ENCODE measurements at places on chromosomes 2 and 18.

DNA sequence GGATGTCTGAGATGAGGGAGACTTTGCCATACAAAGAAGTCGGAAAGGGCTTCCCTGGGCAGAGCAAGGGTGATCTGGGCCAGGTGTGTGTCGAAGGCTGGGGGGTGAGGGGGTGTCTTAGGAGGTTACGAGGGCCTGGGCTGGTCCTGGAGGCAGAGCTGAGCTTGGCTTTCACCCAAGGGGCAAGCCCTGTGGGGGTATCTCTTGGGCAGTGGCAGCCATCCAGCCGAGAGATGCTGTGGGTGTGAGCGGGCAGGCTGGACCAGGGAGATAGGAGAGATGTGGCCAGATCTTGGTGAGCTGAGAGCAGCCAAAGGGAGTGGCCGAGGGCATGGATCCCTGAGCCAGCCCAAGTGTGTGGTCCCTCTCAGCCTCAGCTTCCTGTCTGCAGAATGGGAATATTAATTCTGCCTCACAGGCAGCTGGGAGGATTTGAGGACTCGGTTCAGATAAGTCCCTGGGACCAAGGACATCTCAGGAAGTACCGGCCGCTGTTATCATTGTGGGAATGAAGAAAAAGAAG, 33.0 kb downstream of the MAL start:
- no peak for DNase-seq

- DNase-seq = no peak
Observed at GRCh38 chr18:9196568-9196967, 60.0 kb downstream of the ANKRD12 start.

- no peak for DNase-seq
Observed at GRCh38 chr18:26440644-26441043, 107.7 kb downstream of the KCTD1 start.

DNA sequence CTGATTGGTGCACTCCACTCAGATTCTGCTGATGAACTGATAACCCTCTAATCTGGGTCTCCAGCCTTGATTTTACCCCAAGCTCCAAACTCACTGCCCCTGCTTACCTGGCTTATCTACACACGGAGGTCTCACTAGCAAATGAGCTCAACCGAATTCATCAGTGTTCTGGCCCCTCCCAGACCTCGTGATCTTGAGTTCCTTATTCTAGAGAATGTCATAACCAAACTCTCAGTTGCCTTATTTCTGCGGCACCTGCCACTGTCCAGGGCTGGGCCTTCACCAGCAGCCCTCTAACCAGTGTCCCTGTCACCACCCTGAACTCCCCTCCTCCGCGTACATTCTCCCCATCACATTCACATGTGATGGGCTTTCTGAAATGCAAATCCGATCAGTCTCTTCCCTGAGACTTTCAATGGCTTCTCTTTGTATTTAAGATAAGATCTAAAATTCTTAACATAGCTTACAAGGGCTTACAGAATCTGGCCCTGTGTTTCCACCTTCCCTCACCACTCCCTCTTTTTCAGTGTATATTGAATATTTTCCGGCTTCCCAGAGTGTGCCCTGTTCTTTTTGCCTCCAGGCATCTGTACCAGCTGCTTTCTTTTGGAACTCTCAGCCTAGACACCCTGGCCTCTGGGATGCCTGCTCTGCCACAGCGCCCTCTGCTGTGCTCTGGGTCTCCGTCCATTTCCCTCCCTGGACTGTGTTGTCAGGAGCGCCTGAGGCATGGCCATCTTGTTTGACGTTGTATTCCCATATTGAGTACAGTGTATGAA, 31.1 kb downstream of the NAB1 start:
- no peak for DNase-seq

DNA sequence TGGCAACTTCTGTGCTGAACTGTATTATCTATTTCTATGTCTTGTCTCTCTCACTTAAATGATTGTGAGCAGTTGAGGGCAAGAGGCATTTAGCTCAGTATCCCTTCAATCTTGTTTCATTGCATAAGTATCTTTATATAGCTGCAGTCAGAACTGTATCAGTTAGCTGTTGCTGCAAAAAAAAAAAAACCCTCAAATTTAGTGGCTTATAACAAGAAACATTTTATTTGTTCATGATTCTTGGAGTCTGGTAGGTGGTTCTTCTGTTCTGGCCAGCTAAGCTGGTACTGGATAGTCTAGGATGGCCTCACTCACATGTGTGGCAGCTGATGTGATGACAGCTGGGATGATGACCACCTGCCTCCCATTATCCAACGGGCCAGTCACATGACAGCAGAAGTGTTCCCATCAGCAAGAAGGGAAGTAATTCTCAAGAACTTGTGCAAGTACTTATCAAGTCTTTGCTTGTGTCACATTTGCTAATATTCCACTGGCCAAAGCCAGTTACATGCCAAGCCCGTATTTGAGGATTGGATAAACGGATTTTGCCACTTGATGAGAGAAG, 67.8 kb downstream of the SLC4A3 start:
- no peak for DNase-seq

GRCh38 chr18:60649107-60649506, 276.5 kb upstream of the MC4R start:
- no peak for DNase-seq

DNA sequence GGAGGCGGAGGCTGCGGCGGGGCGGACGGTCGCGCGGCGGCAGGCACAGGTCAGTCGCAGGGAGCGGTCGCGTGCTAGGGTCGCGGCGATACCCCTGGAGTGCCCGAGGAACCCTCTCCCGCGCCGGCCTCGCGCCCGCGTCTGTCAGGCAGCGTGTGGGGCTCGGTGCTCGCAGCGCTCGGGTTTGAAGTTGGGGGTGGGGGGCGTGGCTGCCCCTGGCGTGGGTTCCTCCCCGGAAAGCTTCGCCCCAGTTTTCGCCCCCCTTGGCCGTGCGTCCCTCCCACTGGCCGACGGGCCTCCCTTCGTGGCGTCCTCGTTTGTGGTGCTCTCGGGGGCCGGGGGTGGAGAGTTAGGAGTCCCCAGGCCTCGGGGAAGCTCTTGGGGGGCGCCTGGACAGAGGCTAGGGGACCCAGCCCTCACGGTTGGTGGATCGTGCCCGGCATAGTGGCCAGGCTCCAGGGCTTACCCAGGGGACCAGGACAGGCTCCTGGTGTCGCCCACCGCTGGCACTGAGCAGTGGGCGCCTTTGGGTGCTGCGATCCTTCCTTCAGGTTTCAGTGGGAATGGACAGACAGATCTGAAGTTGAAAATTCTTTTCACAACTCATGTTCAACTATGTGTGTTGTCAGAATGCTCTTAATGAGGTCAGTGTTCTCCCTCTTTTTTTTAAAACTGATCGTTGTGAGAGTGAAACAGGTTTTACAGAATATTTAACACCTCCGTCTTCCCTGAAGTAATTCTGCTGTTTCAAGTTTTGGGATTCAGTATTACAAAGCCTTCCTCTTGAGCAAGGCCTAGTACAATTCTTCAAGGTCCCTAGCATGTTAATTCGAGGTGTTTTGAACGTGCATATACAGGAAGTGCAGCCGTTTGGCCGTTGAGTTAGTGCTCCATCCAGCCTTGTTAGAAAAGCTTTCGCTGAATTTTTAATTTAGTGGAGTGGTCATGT, 604 bp downstream of the RALBP1 start:
- DNase-seq = no peak

- DNase-seq = no peak
Observed at GRCh38 chr2:119482481-119483394, 41.5 kb downstream of the SCTR start.

DNA sequence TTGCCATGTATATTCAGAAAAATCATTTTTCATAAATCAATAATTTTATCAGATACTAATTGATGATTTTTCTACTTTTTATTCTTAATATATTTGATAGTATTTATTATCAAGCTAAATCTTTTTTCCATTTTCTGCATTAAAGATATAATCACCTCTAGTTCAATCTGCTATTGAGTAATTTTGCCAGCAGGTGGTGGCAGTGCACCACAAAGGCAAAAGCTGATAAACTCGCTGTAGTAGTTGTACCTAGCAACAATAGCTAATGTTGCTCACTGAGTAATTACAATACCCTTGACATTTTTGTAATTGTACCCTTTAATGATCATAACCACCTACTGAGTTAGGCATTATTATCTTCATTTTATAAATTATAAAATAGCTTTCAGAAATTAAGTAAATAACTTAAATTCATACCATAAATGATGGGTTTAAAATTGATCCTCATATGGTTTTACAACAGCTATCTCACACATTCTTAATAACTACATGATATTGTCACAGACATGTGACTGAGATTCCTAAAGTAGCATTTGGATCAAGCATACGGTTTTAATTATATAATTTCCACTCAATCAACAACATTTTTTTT, 52.0 kb upstream of the CALCRL start:
- DNase-seq = no peak

GRCh38 chr2:64768491-64769005, 114.8 kb upstream of the SERTAD2 start:
- DNase-seq = no peak

DNA sequence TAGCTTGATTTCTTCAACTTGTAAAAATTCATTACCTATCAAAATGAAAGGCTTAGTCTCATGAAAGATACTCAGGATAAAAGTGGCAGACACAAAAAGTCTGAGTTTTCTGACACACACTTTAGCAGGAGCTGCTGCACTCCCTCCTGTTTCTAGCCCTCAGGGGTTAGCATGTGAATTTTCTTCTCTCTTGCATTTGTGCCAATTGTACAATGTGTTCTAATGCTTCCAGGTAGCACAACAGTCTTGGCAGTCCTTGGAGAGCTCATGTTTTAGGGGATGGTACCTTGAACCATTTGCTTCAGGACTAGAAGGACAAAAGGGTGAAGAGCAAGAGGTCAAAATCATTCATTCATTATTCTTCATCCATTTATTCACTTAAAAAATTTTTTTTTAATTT, 316.8 kb downstream of the AFF3 start:
- DNase-seq = no peak

- DNase-seq = no peak
Observed at GRCh38 chr2:192471982-192472381, 277.2 kb upstream of the TMEFF2 start.

- DNase-seq = no peak
Observed at GRCh38 chr18:63348508-63349136, 18.4 kb downstream of the KDSR start.

- DNase-seq = no peak
Observed at GRCh38 chr18:40678318-40678717, 1276.7 kb upstream of the PIK3C3 start.

DNA sequence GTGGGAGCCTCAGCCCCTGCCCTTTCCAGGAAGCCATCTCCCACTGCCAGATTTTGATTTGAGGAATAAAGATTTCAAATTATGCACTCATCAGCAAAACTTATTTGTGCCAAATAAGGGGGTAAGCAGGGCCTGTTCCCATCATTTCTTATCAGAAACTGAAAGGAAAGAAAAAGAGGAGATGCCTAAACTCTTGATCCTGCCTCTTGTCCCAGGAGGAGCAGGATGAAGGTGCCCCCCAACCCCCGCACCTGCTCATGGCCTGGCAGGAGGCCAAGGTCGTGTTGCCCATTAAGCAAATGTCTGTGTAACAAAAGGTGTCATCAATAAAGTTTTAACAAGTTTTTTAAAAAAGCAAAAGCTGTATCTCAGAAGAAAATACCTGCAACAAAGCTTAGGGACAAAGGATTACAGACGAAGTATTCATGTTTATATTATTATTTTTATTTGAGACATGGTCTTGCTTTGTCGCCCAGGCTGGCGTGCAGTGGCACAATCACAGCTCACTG, 80.0 kb downstream of the INPP5D start:
- no peak for DNase-seq

DNA sequence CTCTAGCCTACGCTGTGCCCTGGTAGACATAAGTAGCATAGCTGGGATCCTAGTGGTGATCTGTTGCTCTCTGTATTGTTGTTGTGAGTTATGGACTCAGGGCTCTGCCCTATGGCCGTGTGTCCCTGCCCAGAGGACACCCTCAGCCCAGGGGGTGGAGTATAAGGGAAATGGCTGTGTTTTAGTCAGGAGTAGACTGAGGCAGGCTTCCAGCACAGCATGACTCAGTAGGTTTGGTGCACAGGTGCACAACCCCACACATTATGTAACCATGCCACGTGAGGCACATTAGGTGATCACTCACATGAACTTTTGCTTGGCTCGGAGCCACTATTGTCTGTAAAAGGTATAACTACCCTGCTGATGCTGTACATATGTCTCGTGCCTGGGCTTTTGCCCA, 59.9 kb upstream of the PEX13 start:
- no peak for DNase-seq

DNA sequence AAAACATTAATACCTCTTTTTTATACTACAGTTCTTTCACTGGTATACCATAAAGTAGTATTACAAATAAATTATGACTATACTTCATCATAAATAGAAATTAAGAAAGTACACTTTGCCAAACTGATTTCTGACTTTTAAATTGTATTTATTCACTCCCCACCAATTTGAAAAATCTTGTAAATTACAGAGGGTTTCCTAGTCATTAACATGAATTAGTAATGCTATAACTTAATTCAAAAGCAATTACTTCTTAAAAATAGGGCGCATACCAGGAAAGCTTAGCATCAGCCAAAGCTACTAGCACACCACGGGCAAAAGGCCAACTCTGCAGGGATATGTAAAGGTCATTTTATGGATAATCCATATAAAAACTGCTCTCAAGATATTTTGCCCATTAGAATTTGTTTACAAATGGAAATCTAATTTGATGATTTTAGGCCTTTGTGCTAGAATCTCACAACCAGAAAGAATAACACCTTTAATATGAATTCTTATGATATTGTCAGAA, 142.3 kb downstream of the PIGN start:
- no peak for DNase-seq

DNA sequence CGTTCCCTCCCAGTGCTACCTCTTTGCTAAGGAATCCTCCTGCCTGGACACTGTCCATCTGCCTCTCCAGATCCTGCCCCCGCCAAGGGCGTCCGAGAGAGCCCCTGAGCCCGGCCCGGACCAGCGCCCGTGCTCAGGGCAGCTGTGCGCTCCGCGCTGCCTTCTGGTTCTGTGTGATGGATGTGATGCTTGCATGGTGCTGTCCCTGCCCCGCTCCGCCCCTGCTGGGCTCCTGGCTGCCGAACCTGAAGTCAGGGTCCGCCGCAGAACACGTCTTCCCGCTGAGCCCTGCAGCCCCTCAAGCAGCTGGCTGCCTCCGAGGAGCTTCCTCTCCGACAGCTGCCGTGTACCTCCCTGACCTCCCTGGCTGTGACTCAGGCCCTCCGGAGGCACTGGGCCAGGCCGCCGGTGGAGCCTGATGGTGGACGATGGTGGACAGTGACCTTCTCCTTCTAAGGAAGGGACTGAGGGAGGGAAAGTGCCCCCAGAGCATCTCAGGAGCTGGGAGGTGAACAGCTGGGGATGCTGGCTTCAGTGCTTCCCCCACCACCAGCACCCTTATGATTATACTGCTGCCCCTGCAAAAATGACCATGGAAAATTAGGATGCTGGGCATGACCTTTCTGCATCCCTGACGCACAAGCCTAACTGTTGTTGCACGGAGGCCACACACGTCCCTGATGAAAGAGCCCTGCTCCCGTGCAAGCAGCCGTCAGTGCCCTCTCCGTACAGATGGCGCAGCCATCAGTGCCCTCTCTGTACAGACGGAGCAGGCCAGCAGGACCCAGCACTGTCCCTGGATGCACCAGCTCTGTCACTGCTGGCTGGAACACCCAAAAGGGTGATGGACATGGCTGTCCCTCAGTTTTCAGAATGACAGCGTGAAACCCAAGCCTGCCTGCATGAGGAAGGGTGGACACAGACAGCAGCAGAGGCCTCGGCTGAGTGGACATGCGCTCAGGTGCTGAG, 99.3 kb downstream of the TPO start:
- DNase-seq = no peak
